ENCODE measurements at places on chromosomes 12 and 14. TPM values are rescaled to one million over a fixed set of nuclear protein-coding genes. Genes with fewer than 3 reads are reported as not detected.

The PAX9 gene
- not detected for polyA plus RNA-seq

- no peak overlapping the region for H3K27ac ChIP-seq
- H3K36me3 ChIP-seq = no peaks in the 10 kb centered on the region
- no peak overlapping the region for H3K4me3 ChIP-seq
- H3K27me3 ChIP-seq = no peaks in the 10 kb centered on the region
- DNase-seq = no peak
Observed at GRCh38 chr14:106134886-106135285, 608.5 kb downstream of the TMEM121 start.

DNA sequence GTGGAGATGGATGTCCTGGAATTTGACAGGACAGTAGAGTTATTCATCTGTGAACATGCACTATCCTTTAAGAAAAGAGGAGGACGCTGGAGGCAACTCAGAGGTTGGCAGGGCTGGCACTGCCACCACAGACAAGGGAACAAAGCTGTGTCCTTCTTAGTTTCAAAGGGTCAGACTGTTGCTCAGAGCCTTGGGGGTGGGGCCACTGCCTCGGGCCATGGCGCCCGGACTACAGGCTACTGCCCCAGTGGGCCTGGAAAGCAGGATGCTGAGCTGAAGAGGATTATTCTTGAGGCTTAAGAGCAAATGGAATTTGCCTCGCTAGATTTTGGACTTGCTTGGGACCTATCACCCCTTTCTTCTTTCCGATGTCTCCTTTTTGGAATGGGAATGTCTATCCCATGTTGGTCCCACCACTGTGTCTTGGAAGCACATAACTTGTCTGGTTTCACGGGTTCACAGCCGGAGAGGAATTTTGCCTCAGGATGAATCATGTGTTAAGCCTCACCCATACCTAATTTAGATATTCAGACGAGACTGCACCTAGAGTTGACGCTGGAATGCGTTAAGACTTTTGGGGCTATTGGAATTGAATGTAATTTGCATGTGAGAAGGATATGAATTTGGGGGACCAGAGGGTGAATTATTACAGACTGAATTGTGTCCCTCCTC, 114.8 kb upstream of the RFLNA start:
- H3K4me1 ChIP-seq = no peaks in the 10 kb centered on the region
- no peaks in the 10 kb centered on the region for H3K36me3 ChIP-seq
- H3K27me3 ChIP-seq = no peaks in the 10 kb centered on the region
- H3K4me3 ChIP-seq = no peak overlapping the region

- H3K27me3 ChIP-seq = no peaks in the 10 kb centered on the region
- H3K27ac ChIP-seq = no peak overlapping the region
- H3K36me3 ChIP-seq = no peaks in the 10 kb centered on the region
- H3K4me3 ChIP-seq = no peak overlapping the region
- no peak for DNase-seq
- H3K4me1 ChIP-seq = peaks cover 9% of the 10 kb centered on the region
Observed at GRCh38 chr12:40098406-40099145, 7.3 kb downstream of the SLC2A13 start.

Data from CD14-positive monocyte (primary cell).